ENCODE measurements at places on chromosomes 16 and 17.

GRCh38 chr16:11916524-11917285 is 949 bp upstream of the GSPT1 start:
- DNase-seq = peak; percentile 81

DNA sequence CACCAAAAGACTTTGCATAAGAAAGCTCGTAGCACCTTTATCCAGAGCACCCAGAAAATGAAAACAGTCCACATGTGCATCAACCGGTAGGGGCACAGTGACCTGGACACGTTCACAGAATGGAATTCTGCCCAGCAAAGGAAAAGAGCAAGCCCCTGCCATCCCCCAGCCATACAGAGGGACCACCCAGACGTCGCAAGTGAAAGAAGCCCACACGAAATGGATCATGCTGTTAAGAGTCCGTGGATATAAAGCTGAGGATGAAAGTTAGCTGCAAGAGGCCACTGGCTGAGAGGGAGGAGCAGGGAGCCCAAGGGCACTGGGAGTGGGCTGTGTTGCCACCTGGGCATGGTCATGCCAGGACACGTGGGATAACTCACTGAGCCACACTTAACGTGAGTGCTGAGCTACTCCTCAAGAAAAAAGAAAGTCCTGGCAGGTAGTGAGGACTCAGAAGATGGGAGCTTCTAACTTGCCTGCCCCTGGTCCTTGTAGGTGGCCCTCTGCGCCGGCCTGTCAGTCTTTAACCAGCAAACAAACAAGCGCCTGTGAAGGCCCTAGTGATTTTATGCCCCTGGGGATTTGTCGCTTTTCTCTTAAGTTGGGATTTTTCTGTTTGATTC is 190.7 kb downstream of the C16orf95 start:
- DNase-seq = no peak

DNA sequence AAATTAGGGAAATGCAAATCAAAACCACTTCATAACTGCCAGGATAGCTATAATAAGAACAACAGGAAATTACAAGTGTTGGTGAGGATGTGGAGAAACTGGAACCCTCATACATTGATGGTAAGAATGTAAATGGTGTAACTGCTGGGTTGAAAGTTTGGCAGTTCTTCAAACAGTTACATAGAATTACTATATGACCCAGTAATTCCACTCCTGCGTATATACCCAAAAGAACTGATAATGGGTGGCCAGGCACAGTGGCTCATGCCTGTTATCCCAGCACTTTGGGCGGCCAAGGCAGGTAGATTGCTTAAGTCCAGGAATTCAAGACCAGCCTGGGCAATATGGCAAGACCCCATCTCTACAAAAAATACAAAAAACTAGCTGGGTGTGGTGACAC is 4.5 kb upstream of the CMTM4 start:
- DNase-seq = no peak

GRCh38 chr17:52170963-52171572 is 12.6 kb upstream of the CA10 start:
- DNase-seq = peak; percentile 19

DNA sequence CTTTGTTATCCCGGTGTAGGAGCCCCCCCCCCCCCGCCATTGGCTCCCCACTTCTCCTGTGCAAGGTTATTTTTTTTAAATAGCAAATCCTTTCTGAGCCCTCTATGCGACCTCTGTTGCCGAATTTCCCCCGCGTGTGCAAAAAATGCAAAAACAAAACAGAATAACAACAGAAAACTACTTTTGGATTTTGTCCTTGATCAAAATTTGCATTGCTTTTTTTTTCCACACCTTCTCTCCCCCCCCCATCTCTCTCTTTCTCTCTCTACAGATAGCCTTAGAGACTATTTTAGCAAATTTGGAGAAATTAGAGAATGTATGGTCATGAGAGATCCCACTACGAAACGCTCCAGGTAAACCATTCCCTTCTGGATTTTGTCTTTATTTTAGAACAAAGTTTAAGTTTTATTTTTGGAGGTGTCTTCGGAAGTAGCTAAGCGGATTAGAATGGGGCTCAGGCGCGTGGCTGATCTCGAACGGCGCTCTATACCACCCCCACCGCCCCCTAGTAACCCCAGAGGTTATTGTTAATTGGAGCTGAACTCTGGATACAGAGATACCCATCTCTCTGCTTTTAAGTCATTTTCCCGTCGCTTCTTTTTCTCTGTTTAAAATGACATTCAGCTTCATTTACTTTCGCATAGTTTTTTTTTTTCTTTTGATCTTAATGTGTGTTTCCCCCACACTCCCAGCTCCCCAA is 1.0 kb downstream of the MSI2 start:
- DNase-seq = peak; percentile 29

DNA sequence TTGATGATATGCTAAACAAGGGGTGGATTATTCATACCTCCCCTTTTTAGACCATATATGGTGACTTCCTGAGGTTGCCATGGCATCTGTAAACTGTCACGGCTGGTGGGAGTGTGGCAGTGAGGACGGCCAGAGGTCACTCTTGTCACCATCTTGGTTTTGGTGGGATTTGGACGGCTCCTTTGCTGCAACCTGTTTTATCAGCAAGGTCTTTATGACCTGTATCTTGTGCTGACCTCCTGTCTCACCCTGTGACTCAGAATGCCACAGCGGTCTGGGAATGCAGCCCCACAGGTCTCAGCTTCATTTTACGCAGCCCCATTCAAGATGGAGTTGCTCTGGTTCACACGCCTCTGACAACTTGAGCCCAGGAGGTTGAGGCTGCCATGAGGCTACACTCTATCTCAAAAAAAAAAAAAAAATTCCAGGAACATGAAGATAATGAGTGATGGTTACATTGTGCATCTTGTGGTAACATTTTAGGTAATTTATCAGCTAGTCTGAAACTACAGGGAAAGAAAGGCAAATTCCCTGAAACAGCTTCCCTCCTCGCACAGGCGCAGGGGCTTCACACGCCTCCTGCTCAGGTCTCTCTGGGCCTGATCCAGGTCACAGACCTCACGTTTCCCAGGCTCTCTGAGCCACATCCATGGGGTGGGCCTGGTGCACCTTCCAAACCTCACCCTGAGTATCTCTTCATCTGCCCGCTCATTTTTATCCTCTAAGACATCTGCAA is 15.3 kb upstream of the UBE2I start:
- no peak for DNase-seq

DNA sequence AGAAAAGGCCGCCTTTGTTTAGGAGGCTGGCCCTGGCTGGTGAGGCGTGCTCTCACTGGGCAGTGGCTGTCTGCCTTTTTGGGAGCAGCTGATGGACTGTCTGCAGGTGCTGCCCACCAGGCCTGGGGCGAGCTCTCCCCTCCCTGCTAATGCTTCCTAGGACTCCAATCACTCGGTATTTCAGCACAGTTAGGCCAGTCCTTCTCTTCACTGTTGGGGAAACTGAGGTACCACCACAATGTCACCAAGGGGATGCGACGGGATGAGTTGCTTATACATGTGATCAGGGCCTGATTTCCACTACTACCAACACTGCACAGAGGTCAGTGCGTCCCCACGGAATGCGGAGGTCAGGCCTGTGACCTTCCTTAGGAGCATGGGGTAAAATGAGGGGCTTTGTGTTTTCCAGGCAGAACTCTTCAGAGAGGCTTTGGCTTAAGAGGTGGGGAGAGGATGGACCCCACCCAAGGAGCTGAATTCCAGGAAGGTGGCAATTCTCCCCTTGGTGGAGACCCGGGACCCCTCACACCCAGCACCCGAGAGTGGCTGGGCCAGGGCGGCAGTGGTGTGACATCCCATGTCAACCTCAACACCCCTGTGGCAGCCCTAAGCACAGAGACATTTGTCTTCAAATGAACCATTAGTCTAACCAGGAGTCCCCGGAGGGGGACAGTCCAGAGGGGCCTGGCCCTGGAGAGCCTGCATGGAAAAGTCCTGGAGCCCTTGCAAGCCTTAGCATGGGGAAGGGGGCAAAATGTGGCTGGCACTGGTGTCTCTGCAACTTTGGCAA is 86.4 kb downstream of the N4BP1 start:
- DNase-seq = no peak

GRCh38 chr17:48026502-48027321 is 10.9 kb downstream of the COPZ2 start:
- peak; percentile 99 for DNase-seq

GRCh38 chr17:41734139-41734948 is at the start of gene HAP1:
Gene HAP1, minus strand, starts transcription at chr17:41734643. Its CDS starts 9 bp downstream, at chr17:41734634.
- DNase-seq = peak; percentile 40

- no peak for DNase-seq
These were observed 8.9 kb downstream of the RHBDF2 start for GRCh38 chr17:76492123-76492988.

- peak; percentile 70 for DNase-seq
These were observed 5.2 kb downstream of the ITGA3 start for GRCh38 chr17:50060951-50061712.

- no peak for DNase-seq
These were observed 5.3 kb upstream of the HAS3 start for GRCh38 chr16:69100071-69100691.

DNA sequence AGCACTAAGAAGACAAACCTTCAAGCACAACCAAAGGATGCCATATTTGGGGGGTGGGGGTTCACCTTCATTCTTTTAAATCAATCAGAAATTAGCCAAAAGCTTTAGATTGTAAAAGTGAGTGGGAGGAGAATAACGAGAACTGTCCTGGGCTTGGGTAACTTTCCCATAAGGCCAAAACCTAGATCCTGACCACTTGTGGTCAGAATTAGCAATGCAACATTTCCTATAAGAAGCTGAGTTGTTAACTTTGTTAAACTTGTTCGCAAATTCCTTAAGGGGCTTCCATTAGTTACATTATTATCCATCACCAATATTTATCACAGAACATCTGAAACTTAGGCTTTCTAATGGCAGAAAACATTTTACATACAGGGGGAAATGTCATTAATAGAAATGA is 25.1 kb downstream of the STAT5B start:
- peak; percentile 18 for DNase-seq

DNA sequence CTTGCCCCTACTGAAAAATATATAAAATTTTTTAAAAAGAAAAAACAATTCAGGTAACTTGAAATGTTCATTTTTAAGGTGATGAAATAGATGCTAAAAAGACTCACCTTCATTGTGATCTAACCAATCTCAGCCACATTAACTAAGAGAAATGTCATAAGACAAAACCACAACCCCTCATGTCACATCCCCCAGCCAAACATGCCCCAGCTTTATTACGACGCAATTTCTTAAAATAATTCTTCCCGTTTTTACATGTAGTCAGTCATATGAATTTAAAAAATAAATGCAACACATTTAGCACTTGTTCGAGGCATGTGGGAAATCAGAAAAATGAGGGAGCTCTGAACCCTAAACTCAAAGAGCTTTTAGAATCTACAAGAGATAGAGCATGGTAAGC is 9.5 kb downstream of the AMFR start:
- no peak for DNase-seq

- no peak for DNase-seq
These were observed 27.5 kb downstream of the WSB1 start for GRCh38 chr17:27321372-27321771.

Measured in GM23248 (cell line).